ENCODE measurements at places on chromosomes 4 and X.

- DNase-seq = no peak
Observed at GRCh38 chr4:176545872-176546271, 226.1 kb downstream of the SPCS3 start.

GRCh38 chr4:96352051-96352517 lies 512.2 kb downstream of the PDHA2 start:
- DNase-seq = peak; percentile 14

DNA sequence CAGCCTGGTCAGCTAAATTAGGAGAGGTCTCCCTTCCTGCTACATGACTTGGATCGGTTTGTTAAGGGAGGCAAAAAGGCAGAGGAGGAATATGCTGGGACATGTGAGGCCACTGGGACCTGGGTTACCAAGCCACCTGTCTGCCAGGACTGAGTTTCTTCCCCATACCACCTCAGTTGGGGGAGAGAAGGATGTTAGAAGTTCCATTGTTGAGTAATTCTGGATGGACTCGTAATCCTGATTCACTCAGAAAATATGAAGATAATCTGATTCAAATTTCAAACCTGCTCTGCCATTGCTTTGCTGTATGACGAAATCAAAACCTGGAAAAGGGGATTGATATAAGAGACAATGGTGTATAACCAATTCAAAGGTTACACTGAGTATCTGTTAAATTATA lies 97.4 kb upstream of the S100G start:
- no peak for DNase-seq

GRCh38 chr4:67019686-67020437 lies 525.4 kb downstream of the CENPC start:
- DNase-seq = peak; percentile 52

DNA sequence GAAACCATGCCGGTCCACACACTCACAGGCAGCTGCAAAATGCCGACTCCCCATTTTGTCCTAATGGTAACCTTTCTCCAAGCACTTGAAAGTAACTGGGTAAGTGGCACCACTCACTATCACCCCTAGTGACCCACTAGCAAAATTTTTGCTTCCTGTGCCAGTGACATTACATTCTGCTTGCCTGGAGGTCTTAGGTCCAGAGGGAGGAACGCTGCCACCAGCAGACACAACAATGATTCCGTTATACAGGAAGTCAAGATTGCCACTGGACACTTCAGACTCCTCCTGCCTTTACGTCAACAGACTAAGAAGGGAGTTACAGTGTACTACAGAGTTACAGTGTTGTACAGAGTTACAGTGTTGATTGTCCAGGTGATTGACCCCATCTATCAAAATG lies 11.8 kb upstream of the TMEM192 start:
- no peak for DNase-seq

DNA sequence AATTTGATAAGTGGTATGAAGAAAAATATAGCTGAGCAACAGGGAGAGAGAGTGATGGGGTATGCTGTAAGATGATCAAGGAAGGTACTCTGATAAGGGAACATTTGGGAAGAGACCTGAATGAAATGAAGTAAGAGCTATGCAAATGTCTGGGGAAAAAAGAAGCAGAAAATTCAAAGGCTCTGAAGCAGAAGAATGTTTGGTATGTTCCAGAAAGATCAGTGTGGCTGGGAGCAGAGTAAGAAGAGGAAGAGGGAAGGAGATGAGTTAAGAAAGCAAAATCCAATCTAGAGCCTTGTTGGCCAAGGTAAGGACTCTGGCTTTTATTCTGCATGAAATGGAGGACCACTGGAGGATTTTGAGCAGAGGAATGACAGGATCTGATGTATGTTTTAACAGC lies 90.0 kb downstream of the AWAT2 start:
- no peak for DNase-seq

GRCh38 chrX:115616943-115617563 lies 56.1 kb downstream of the PLS3 start:
- DNase-seq = no peak
